ENCODE measurements at places on chromosomes 1 and 21.

DNA sequence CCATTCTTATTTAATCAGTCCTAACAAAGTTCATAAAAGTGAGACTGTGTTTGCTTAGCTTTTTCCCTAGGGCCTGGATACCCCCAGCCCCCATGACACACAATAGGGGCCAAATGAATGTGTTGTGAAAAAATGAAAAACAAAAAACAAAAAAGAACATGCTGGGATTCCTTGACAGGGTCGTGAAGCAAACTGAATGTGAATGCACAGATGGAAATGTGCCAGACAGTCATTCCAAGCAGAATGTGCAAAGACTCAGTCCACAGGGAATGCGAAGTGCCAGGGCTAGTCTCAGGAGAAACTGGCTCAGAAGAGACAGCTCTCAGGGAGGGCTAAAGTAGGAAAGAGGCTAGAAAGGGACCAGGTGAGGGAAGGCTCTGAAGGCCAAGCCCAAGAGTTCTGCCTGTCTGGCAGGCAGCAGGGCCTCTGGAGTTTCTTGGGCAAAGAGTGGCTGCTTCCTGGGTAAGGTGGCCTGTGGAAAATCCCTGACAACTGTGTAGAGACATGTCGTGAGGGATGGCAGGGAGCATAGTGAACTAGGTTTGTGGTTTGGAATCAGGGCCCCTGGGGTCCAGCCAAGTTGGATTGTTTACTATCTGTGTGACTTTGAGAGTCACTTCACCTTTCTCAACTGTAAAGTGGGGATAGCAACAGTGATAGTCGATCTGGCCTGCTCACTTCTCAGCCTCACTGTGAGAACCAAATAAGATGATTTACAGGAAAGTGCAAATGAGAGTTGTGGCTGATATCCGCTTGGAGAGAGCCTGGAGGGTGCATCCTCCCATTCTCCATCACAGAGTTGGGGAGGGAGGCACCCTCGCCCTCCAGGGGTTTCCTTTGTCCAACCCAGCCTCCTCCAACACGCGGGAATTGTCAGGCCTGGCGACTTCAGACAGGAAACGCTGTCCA is 1.2 kb upstream of the ADAM15 start:
- H3K36me3 ChIP-seq: no peaks in the 10 kb centered on the region
- H3K27me3 ChIP-seq: no peaks in the 10 kb centered on the region
- H3K4me1 ChIP-seq: peaks cover 10% of the 10 kb centered on the region
- DNase-seq: no peak
- H3K27ac ChIP-seq: peak overlapping the region; percentile 67

- no peaks in the 10 kb centered on the region for H3K36me3 ChIP-seq
- H3K27me3 ChIP-seq: no peaks in the 10 kb centered on the region
- H3K4me3 ChIP-seq: no peak overlapping the region
- DNase-seq: no peak
- no peak overlapping the region for H3K27ac ChIP-seq
- H3K4me1 ChIP-seq: no peaks in the 10 kb centered on the region
These were observed 7.7 kb downstream of the ABCG1 start for GRCh38 chr21:42226626-42227025.

DNA sequence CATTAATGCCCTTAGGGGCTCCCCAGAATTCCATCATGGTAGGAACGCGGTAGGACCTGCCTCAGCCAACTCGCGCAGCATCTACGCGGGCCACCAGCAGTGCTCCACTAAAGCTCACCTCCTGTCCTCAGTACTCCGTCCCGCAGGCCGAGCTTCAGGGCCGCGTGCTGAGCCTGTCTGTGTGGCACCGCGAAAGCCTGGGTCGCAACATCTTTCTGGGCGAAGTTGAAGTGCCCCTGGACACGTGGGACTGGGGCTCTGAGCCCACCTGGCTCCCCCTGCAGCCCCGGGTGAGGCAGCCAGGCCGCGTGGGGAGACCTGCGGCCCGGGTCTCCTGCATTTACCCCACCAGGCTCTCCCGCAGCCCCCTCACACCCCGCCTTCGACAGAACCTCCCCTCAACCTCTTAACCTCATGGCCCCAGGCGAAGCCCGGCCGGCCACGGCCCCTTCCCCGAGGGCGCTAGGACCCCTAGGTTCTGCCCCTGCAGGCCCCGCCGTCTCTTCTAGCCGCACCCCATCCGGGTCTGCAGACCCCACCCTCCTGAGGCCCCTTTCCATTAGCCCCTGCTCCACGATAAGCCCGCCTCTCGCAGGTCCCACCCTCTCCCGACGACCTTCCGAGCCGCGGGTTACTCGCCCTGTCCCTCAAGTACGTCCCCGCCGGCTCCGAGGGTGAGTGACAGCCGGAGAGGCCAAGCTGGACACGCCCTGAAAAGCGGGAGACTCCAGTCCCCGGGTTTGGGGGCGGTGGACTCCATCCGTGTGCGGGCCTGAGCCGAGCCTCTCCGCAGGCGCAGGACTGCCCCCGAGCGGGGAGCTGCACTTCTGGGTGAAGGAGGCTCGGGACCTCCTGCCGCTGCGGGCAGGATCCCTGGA is 9.1 kb downstream of the SYTL1 start:
- no peaks in the 10 kb centered on the region for H3K27me3 ChIP-seq
- no peak overlapping the region for H3K27ac ChIP-seq
- DNase-seq: no peak
- no peaks in the 10 kb centered on the region for H3K4me1 ChIP-seq
- H3K4me3 ChIP-seq: no peak overlapping the region

DNA sequence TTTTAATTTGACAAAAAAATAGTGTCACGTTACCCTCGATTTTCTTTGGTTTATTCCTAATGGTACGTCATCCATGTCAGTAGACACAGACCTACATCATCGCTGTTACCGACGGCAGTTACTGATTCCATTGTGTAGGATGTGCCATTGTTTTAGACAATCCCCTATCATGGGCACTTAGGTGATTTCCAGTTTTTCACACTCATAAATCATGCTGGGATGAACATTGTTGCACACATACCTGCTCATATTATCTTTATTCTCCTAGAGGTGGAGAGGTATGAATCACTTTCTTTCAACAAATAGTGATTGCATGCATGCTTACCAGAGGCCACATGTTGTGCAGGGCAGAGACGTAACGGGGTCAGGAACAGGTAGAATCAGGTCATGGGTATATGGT is 79.7 kb upstream of the EFHD2 start:
- DNase-seq: no peak
- H3K4me1 ChIP-seq: peaks cover 23% of the 10 kb centered on the region
- H3K27ac ChIP-seq: no peak overlapping the region
- H3K4me3 ChIP-seq: no peak overlapping the region
- H3K36me3 ChIP-seq: no peaks in the 10 kb centered on the region

- no peaks in the 10 kb centered on the region for H3K4me1 ChIP-seq
- no peak for DNase-seq
- H3K27ac ChIP-seq: no peak overlapping the region
These were observed 8.5 kb upstream of the ZC3H12A start for GRCh38 chr1:37465593-37466517.

DNA sequence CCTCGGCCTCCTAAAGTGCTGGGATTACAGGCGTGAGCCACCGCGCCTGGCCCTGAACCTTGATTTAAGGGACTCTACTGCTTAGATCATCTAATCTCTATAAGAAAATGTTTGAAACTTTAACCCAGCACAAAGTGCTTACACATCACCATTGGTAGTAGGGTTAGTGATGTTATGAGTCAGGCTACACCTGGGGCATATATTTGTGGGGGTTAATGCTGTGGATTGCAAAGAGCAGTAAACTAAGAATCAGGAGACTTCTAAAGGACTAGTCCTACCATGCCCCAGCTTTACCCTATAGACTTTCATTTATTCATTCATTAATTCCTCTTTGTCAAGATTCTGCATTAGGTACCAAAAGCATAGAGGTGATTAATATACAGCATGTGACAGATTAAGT is 880.5 kb downstream of the TTLL7 start:
- no peak overlapping the region for H3K27ac ChIP-seq
- H3K4me3 ChIP-seq: no peak overlapping the region
- no peaks in the 10 kb centered on the region for H3K4me1 ChIP-seq
- H3K27me3 ChIP-seq: no peaks in the 10 kb centered on the region
- 0 out of 2 replicates have a peak, but pooled peaks cover 2% of the 10 kb centered on the region for H3K36me3 ChIP-seq

DNA sequence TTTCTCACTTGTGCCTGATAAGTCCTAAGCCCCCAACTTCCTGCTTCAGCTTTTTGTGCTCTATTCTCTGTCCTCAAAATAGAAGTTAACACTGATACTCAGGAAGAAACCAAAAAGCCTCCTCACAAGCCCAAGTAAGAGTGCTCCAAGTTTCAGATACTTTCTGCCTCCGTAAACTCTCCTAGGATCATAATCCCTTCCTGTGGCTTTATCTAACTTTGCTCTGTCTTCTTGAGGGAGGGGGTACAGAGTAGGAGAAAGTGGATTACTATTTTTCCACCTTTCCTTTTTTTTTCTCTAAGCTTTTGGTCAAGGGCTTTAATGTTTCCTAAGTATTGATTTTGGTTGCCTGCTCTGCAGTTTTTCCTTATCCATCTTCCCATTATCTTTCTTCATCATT is 54.6 kb downstream of the DPH5 start:
- no peak overlapping the region for H3K27ac ChIP-seq
- H3K36me3 ChIP-seq: peaks cover 24% of the 10 kb centered on the region
- H3K4me3 ChIP-seq: no peak overlapping the region
- DNase-seq: no peak
- no peaks in the 10 kb centered on the region for H3K27me3 ChIP-seq

- H3K27ac ChIP-seq: no peak overlapping the region
- peaks cover 21% of the 10 kb centered on the region for H3K4me1 ChIP-seq
- H3K4me3 ChIP-seq: no peak overlapping the region
- no peaks in the 10 kb centered on the region for H3K36me3 ChIP-seq
These were observed 12.7 kb downstream of the ATP1A4 start for GRCh38 chr1:160164121-160164520.

- H3K4me1 ChIP-seq: peaks cover 11% of the 10 kb centered on the region
- no peaks in the 10 kb centered on the region for H3K27me3 ChIP-seq
- DNase-seq: peak; percentile 37
- no peaks in the 10 kb centered on the region for H3K36me3 ChIP-seq
These were observed 198.7 kb upstream of the DUSP10 start for GRCh38 chr1:221940631-221941030.

DNA sequence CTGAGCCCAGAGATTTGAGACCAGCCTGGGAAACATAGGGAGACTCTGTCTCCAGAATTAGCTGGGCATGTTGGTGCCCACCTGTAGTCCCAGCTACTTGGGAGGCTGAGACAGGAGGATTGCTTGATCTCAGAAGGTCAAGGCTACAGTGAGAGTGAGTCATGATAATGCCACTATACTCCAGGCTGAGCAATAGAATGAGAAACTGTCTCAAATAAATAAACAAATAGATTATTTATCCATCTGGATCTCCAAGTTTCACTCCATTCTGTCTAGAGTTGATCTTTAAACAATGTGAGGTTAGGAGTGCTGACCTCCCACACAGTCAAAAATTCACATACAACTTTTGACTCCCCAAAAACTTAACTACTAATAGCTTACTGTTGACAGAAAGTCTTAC is 106.8 kb upstream of the PALMD start:
- no peak overlapping the region for H3K27ac ChIP-seq
- no peak overlapping the region for H3K4me3 ChIP-seq
- H3K36me3 ChIP-seq: no peaks in the 10 kb centered on the region
- H3K27me3 ChIP-seq: no peaks in the 10 kb centered on the region
- H3K4me1 ChIP-seq: peaks cover 5% of the 10 kb centered on the region

GRCh38 chr1:155455588-155456195 is 106.9 kb downstream of the ASH1L start:
- peak; percentile 44 for DNase-seq
- no peaks in the 10 kb centered on the region for H3K27me3 ChIP-seq
- H3K36me3 ChIP-seq: peaks cover 20% of the 10 kb centered on the region
- H3K4me1 ChIP-seq: peaks cover 14% of the 10 kb centered on the region
- H3K4me3 ChIP-seq: no peak overlapping the region

- DNase-seq: peak; percentile 84
- no peaks in the 10 kb centered on the region for H3K27me3 ChIP-seq
- H3K36me3 ChIP-seq: no peaks in the 10 kb centered on the region
- no peak overlapping the region for H3K27ac ChIP-seq
- 0 out of 2 replicates have a peak overlapping the region, but pooled peaks have one; percentile 3 for H3K4me3 ChIP-seq
- peaks cover 31% of the 10 kb centered on the region for H3K4me1 ChIP-seq
These were observed 14.2 kb upstream of the SLC44A3 start for GRCh38 chr1:94805912-94806311.

Data from SJCRH30 (cell line).